ENCODE measurements at places on chromosomes 6 and 20.

- no peak for DNase-seq
Observed at GRCh38 chr6:48560408-48560807, 449.4 kb upstream of the PTCHD4 start.

DNA sequence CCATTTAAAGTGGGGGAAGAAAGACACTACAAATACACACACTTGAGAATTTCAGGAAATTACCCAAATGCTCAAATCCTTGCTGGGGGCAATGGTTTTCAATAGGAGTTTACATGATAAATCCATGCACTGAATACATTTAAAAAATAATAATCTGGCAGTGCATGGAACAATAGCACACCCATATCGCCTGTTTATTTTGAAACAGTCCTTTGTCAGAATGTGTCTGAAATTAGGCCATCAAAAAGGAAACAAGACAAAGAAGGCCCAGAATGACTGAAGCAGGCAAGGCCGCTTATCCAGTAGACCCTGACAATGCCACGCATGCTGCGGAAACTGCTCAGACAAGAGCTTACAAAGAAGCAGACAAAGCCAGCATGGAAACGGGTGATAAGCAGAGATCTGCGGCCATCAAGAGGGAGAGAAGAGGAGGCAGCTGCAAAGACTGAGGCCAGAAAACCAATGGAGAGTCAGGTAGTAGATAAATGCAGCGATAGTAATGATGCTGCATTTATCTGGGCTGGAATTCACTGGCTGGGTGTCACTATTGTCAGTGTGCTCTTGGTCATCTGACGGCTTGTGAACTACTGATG, 211.9 kb upstream of the CNR1 start:
- no peak for DNase-seq

- no peak for DNase-seq
Observed at GRCh38 chr6:160899671-160900430, 91.7 kb upstream of the MAP3K4 start.

- peak; percentile 81 for DNase-seq
Observed at GRCh38 chr6:42451333-42452170, at the start of gene TRERF1. TSS of gene TRERF1 (minus strand) at chr6:42451926. CDS start at chr6:42269590, 182,336 bp downstream.

GRCh38 chr20:41480054-41480770, 113.6 kb upstream of the EMILIN3 start:
- DNase-seq = peak; percentile 53

- DNase-seq = peak; percentile 24
Observed at GRCh38 chr20:53652859-53653517, 59.3 kb upstream of the ZNF217 start.

- peak; percentile 28 for DNase-seq
Observed at GRCh38 chr6:87237804-87238203, 82.4 kb downstream of the ZNF292 start.

DNA sequence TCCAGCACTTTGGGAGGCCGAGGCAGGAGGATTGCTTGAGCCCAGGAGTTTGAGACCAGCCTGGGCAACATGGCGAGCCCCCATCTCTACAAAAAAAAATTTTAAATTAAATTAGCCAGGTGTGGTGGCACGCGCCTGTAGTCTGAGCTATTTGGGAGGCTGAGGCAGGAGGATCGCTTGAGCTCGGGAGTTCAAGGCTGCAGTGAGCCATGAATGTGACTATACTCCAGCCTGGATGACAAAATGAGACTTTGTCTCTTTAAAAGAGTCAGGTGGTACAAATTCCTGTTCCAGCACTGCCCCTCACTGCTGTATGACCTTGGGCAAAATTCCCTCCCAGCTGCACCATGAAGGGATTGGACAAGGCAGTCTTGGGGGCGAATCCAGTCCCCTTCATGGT, 28.5 kb downstream of the AHCY start:
- no peak for DNase-seq

GRCh38 chr6:150573041-150573681, 26.5 kb upstream of the PLEKHG1 start:
- DNase-seq = no peak

DNA sequence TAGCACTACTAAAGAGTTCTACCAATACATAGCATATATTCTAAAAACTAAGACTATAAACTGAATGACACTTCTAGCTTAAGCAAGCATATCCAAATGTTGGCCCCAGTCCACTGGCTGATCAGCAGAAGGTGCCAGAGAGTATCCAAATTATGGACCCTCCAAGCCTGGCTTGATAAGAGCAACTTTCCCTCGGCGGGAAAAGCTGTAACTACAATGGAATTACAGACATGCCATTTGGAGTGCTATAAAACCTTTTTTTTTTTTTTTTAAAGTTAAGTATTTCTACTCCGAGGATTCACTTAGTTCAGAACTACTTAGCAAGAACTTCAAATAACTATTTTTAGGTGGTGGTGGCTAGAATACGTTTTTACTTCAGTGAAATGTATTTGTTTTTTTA, 94.6 kb downstream of the EPB41L2 start:
- no peak for DNase-seq

GRCh38 chr6:44432227-44432626, 44.7 kb downstream of the CDC5L start:
- DNase-seq = no peak

DNA sequence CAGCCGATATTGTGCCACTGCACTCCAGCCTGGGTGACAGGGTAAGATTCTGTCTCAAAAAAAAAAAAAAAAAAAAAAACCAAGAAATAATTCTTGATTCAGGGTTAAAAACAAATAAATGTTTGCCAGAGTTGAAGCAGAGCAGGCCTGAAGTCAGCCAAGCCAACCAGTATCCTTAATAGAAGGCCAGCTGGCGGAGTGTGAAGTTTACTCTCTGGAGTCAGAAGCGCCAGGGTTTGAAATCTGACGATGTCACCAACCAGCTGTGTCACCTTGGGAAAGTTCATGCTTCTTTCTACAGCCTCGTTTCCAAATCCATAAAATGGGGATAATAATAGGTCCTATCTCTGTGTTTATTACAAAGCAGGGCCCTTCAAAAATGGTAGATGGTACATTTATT, 73.0 kb upstream of the ENPP5 start:
- DNase-seq = no peak
